ENCODE measurements at places on chromosomes 5 and 9.

GRCh38 chr5:115542651-115543364, 1.8 kb downstream of the FEM1C start:
- DNase-seq = no peak

- DNase-seq = no peak
These were observed 8.2 kb downstream of the SLC22A4 start for GRCh38 chr5:132302413-132302812.

- no peak for DNase-seq
These were observed 474.3 kb upstream of the KIF2A start for GRCh38 chr5:61831736-61832135.

DNA sequence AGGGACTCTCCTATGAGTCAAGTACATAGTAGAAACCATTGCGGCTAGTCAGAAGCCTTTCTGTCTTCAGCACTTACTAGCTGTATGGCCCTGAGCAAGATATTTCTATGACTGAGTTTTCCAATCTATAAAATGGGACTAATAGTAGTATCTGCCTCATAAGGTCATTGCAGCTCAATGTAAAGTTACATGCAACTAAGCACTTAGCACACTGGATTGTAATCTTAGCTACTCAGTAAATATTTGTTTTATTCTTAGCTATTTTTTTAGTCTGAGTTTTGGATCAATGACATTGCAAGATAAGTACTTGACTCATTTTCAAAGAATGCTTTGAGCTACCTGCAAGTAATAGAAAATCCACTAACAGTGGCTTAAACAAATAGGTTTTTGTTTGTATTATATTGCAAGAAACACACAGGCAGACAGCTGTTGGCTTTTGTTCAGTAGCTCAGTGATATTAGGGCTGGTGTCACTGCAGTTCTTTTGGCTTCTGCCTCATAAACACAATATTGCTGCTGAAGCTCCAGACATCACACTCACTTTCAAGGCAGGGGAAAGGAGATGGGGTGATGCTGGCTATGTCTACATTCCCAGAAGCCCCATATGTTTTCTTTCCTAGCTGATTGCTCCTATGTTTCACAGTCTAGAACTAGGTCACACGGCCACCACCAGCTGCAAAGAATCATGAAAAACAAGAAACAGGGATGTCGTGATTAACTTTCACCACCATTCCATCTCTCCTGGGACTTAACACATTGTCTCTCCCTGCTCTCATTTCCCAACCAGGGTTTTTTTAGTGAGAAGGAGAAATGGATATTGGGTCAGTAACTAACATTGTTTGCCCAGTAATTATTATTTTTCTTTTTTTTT, 26.9 kb upstream of the FAT2 start:
- no peak for DNase-seq

GRCh38 chr5:175698401-175699115, 40.7 kb downstream of the HRH2 start:
- DNase-seq = no peak

GRCh38 chr5:38968665-38969064, 105.5 kb downstream of the RICTOR start:
- no peak for DNase-seq

GRCh38 chr5:58294598-58295305, 165.1 kb downstream of the PLK2 start:
- no peak for DNase-seq

DNA sequence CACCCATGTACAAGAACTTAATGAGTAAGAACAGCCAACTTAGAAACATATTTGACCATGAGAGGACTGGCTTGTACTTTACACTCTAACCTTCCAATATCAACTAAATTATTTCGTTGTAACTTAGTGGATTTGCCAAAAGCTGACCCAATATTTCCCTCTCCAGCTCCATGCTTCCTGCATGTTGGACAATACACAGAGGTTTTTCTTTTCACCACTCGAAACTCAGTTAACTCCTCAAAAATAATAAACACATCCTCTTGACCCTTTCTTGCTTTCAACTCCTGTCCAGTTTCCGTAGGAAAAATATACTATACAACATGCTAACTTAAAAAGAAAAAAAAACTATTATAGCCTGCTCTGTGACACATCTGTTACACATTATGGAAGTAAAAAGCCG, 188.9 kb downstream of the MPDZ start:
- no peak for DNase-seq

- DNase-seq = no peak
These were observed 6.7 kb upstream of the ANKRD18B start for GRCh38 chr9:33517373-33517772.

GRCh38 chr5:21212026-21212425, 1224.0 kb upstream of the CDH18 start:
- no peak for DNase-seq

Data from stimulated activated effector memory CD8-positive, alpha-beta T cell treated with anti-CD3 and anti-CD28 coated beads, Interleukin-12 subunit alpha, Interleukin-12 subunit beta, amount 100 ng/mL, for 72 hours (primary cell).